NCI-H524 treated with DMSO at 0.1 percent for 48 hours (cell line): ENCODE measurements at places on chromosomes 5 and 9.

DNA sequence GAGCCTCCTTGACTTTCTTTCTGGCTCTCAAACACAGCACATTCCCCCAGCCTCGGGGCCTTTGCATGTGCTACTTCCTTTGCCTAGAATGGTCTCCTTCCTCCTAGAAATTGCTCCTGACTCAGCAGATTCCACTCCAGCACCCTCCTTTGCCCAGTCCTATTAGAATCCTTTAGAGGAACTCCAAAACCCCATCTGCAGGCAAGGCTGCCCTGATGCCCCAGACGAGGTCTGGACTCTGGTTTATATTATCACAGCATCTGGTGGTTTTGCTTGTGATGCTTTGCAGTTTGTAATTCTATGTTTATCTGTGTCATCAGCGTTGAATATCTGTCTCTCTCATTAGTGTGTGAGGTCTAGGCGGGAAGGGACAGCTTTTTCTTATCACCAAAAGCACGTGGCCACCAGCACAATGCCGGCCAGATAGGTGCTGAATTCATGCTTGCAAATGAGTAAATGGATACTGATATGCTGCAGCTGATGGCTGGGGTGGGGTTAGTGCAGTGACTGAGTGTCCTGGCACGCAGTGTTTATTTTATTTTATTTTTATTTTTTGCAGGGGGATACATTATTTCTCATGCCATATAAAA, 30.0 kb upstream of the ANKH start:
- no peak for DNase-seq

DNA sequence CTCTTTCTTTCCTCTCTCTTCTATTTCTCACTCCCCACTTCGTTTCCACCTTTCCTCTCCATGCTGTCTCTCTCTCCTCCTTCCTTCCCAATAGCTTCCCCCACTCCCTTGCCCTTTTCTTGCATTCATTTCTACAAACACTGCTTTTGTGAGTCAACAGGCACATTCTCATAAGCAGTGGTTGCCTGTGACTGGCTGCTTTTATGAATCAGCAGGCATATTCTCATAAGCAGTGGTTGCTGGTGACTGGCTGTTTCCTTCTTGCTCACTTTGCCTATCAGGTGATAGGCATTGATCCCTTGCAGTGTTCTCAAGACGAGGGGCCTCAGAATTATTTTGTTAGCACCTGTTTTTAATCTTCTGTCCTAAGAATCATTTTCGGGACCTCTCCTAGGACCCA, 116.1 kb upstream of the ACTBL2 start:
- DNase-seq: no peak

DNA sequence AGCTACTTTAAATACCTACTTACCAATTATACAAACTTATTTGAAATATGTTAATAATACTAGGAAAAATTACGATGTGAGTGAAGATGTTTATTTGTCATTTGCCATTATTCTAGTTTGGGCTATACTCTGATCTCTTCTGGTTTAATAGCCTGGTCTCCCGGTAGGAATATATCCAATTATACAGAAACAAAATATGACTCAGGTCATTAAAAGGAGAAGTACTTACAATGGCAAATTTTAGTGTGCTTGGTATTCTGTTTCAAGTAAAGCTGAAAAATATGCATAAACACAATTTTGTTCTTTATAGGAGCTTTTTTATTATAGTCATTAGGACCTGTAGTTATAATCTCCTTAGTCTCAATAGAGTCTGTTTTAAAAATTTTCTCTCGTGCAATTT, 176.8 kb downstream of the SLCO4C1 start:
- DNase-seq: no peak

DNA sequence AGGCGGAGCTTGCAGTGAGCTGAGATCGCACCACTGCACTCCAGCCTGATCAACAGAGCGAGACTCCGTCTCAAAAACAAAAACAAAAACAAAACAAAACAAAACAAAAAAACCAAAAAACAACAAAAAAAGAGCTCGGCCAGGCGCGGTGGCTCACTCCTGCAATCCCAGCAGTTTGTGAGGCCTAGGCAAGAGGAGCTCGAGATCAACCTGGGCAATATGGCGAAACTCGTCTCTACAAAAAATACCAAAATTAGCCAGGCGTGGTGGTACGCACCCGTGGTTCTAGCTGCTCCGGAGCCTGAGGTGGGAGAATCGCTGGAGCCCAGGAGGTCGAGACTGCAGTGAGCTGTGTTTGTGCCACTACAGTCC, 20.2 kb downstream of the TRIM7 start:
- no peak for DNase-seq

DNA sequence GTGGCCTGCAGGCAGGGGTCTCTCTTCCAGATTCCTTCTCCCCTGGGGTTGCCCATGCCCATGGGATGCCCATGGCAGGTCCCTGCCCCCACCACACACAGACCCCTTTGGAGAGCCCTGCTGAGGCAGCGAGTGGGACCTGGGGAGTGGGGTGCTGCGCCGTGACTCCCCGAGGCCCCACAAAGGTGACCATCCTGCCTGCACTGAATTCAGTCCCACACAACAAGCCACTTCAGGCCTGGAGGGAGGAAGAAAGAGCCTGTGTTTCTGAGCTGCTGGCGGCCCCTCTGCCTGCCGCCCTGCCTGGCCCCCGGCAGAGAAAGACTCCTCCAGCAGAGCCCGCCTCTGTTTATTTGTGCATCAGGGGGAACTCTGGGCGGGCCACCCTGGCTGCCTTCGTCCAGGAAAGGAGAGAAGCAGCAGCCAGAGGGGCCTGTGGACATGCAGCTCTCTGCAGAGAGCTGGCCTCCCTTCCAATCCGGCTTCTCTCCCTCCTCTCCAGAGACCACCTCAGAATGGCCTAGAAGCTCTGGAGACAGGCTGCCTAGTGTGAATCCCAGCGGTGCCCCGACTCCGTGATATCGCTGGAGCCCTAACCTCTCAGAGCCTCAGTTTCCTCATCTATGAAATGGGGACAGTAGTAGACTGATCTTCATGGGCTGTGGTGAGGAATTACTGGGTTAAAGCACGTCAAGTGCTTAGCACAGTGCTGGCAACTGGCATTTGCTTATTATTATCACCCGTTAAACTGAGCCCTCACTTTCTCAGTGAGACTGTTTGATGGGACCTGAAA, 72.9 kb downstream of the COL27A1 start:
- no peak for DNase-seq

DNA sequence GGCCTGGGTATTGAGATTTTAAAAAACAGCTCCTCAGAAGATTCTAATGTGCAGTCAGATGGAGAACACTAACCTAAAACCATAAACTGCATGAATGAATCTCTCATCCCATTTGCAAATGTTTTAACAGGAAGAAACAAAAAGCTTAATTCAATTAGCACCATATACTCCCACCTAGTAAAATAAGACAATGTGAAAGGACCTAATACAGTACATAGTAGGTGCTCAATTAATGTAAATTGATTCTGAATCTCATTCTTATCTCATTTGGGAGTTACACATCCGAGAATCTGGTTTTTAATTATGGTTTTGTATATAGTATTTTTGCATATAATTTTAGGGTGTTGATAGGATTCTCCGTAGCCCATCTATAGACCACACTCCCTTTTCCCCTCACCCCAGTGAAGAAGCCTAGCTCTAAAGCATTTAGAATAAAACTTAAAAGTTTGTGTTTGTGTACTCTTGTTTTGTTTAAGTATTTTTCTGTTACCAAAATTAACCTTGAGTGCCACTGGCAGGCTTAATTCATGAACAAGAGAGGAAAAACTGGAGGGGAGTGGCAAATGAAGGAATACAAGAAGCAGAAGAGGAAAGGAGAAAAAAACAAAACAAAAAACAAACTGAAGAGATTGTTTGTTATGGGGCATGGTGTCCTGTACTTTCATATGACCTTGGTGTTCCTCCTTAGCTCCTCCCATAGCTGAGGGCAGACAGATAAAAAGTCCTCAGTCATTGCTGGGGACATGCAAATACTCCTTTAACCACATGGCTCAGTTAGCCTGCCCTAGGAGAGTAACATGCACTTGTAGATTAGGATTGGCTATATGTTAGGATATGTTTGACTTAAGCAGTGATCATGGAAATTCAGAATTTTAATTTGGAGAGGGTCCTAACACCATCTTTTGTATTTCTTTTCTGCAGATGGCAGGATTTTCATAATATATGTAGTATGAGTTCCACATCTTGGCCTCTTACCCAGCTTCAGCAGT, 1.2 kb downstream of the RNF14 start:
- DNase-seq: no peak

DNA sequence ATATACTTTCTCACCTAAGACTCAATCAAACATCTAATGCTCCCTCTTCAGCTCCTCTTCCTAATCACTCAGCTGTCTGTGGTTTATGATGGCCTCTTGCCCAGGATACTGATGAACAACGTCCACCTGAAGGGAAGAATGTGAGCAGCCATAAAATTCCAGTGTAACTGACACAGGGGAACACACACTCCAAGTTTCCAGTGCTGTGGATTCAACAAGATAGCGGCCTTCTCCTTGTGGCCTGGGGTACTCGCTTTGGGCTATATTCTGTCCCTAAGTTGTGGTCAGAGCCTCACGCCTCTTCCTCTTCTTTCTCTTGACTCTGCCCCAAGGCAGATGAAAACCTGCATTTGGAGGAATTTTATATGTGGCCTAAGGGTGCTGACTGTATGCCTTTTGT, 11.7 kb downstream of the B4GALT1 start:
- no peak for DNase-seq

DNA sequence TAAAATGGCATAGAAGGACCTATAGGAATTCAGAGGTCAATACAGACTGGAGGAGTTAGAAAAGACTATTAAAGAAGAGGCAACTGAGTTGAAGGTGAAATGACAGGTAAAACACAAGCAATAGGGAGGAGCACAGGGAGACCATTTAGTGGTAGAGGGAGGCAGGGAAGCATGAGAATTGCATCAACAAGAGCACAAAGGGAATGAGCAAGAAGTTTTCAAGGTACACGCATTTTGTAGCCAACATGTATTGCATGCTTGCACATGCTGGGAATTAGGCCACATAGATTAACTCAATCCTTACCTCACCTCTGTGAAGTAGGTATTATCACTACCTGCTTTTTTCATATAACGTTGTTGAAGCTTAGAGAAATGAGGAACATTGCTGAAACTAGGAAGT, 42.3 kb downstream of the PLPP1 start:
- no peak for DNase-seq

- no peak for DNase-seq
These were observed 15.7 kb upstream of the IL6ST start for GRCh38 chr5:56010431-56010830.

GRCh38 chr5:156096259-156096658, 230.7 kb upstream of the SGCD start:
- DNase-seq: no peak

DNA sequence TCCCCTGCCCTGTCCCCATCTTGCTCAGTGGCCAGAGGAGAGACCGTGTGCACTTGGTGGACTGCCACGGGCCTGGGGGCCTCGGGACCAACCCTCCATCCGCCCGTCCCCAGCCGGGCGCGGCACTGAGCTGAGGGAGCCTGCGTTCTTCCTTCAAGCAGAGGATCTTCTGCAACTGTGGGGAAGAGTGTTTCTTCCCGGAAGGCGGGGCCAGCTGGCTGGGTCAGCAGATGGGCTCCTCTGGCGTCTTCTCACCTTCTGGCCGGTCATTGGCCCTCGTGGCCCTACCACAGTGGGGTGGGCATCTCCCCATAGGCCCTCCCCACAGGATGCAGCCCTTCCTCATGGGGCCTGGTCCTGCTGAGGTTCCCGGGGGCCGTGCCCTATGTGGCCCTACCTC, 17.4 kb downstream of the RXRA start:
- DNase-seq: no peak

DNA sequence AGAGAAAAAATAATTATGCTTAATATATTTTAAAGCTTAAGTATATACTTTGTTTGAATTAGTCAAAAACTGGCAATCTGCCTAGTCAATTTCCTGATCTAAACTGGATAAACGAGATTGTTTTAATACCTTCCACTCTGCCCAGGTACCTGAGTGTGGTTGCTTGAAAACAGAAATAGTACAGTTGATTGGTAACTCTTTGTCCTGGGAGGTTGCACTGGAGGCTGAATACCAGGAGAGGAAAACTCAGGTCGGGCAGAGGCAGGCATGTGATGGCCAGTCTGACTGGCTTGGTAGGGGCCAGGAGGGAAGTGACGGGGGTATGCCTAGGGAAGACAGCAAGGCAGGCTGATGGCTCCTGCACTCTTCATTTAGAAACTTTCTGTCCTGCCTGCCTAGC, 80.2 kb downstream of the PIK3R1 start:
- DNase-seq: no peak

DNA sequence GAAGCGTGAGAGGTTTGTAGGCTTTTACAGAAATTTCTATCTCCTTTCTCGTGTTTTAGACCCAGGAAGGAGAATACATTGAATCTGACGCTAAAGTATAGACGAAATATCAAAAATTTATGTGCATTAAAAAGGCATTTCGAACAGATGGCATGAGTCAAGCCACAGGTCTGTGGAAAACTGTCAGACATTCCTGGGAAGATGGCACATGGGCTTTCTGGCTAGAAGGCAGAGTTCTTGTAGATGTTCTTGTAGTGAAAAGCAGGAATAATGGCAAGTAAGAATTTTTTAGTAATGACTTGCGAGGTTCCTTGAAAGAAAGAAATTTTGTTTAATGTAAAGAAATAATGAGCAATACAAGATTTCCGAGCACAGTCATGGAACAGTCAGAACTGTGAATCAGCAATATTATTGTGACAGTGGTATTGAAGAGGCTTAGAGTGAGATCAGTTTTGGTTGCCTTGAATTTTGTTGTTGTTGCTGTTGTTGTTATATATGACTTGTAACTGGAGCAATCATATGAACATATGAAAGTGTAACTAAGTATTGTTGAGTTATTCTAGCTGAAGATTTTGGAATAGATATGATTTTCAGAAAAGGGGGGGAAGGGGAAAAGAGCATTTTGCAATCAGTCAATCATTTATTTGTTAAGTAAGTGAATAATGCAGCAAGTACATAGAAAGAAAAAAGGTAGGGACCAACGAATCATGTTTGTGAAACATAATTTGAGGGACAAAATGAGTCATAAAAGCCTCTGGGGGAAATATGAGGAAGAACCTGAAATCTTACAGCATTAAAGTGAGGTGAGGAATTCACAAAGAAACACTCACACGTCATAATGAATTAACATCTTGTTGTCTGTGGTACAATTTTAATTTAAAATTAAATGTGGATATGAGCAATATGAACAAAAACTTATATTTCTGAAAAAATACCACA, 339.0 kb upstream of the CTNND2 start:
- DNase-seq: no peak

DNA sequence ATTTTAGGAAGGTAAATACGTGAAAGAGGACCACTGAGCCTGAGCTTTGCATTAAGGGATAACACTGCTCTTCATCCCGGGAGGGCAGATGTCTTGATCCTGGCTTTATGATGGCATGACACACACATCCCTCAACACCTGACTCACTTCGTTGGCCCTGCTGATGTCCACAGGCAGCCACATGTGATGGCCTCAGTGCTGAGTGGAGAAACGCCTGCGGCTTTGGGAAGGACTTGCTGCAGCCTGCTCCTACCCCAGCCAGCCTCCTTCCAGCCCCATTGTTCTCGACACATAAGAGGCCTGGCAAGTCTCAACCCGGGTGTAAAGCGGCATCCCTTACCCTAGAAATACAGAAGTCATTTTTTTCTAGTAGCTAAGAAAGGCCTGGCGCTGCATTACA, 169.0 kb downstream of the SYK start:
- no peak for DNase-seq

- no peak for DNase-seq
These were observed 39.5 kb downstream of the PTGES start for GRCh38 chr9:129713402-129713679.
